ENCODE measurements at places on chromosomes 7 and 10.

DNA sequence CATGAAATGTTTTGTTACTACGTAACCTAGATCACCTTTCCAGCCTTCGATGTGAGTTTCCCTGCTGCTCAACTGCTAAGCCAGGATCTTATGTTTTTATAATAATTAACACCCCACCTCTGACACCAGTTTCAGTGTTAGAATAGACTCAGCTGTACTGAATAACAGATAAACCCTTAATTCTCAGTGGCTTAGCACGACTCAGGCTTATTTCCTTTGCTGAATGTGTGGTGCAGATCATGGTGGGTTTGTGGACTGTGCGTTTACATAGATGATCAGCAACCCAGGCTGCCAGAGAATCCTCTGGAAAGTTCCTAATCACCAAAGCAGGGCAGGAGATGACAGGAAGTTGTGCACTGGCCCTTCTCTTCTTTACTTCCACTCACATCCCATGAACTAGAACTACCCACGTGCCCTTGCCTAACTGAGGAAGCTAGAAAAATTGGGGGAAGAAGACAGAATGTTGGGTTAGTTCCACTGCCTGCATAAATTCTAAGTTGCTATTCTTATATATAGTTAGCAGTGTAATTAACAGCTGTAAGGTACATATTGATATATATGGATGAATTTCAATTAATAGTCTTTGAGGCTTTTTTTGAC lies 111.8 kb downstream of the MAPK8 start:
- no peak for DNase-seq

GRCh38 chr7:22083704-22084240 lies 138.1 kb upstream of the CDCA7L start:
- no peak for DNase-seq

DNA sequence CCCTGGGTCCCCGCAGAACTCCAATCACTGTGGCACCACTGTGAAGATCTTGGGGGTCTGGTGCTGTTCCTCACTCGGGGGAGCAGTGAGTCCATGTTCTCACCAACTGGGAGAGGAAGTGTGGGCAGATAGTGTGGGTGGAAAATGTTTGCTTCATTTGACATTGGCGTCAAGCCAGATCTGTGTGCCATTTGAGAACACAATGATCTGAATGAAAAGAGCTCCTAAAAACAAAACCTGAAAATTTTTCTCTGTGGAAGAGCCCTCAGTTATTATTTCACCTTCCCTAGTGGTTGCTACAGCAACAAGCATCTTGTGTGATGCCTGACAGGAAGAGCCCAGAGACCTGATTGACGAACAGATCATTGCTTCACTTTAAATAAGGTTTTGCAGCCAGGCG lies 125.6 kb downstream of the VIPR2 start:
- DNase-seq: no peak

- no peak for DNase-seq
Measured at GRCh38 chr10:83367036-83367435, 772.3 kb upstream of the GHITM start.

DNA sequence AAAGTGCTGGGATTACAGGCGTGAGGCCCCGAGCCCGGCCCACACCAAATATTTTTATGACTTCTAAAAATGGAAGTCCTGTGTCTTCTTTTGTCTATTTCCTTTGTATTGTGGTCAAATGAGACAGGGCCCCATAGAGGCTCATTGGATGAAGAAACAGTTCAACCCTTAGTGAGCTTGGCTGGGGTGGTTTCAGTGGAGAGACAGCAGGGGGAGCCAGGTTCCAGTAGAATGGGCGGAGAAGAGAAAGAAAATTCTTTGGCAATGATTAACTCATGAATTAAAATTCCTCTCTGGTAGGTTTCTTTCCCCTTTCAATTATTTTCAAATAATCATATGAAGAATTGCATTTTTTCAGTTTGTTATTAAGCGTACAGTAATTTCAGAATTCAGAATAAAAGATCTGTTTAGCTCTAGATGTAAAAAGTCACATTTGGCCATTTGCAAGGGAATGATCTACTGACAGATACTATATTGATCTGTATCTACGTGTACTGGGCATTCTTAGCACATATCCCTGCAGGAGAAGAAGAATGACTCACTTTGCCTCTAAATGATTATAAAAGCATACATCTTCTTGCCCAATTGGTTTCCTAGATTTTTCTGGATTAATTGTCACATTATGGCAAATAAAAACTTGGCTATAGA lies 43.2 kb downstream of the PNLIPRP3 start:
- DNase-seq: no peak

- DNase-seq: no peak
Measured at GRCh38 chr10:51716981-51717380, 17.6 kb upstream of the CSTF2T start.

DNA sequence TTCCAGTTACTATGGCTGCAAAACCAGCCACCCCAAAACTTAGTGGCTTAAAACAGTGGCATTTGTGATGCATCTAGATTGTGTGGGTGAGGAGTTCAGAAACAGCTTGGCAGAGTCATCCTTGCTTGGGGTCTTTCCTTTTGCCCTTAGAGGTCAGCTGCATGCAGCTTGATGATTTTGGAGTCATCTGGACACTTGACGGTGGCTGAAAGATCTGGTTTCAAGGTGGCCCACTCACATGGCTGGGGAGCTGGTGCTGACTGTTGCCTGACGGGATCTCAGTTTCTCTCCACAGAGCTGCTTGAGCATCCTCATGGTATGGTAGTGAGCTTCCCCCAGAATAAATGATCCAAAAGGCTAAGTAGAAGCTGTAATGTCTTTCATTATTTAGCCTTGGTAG lies 191.3 kb upstream of the GALNT17 start:
- no peak for DNase-seq

GRCh38 chr7:11689096-11689495 lies 142.9 kb downstream of the THSD7A start:
- DNase-seq: no peak

DNA sequence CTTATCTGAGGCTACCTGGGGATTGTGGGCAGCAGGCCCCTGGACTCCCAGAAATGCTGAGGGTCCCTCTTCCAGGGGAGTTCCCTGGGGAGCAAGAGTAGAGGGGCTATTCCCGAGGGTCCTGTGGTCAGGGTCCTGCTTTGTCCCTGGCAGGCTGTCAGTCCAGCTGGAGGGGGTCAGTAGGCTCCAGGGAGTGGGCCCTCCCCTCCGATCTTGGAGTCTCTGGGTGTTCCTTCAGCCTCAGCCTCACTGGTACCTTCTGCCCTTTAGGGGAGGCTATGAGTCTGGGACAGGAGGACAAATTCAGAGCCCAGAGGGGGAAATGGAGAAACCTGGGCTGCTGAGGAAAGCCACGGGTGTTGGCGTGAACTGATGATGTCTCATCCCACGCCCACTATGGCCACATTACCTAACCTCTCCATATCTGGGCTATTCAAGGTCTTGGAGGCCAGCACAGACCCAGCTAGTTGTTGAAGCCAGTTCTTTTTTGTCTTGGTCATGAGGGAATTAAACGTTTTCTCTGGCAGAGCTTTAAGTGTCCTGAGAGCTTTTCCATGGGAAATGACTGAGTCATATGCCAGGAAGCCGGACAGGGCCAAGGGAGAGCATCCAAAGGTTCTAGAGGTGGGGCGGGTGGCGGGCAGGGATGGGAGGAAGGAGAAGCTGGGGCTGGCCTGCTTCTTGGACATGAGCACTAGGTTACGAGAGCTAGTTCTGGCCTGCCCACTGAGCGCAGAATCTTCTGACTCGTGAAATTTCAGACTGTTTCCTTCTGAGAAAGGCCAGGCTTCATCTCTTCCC lies 6.2 kb downstream of the CALHM2 start:
- DNase-seq: no peak

DNA sequence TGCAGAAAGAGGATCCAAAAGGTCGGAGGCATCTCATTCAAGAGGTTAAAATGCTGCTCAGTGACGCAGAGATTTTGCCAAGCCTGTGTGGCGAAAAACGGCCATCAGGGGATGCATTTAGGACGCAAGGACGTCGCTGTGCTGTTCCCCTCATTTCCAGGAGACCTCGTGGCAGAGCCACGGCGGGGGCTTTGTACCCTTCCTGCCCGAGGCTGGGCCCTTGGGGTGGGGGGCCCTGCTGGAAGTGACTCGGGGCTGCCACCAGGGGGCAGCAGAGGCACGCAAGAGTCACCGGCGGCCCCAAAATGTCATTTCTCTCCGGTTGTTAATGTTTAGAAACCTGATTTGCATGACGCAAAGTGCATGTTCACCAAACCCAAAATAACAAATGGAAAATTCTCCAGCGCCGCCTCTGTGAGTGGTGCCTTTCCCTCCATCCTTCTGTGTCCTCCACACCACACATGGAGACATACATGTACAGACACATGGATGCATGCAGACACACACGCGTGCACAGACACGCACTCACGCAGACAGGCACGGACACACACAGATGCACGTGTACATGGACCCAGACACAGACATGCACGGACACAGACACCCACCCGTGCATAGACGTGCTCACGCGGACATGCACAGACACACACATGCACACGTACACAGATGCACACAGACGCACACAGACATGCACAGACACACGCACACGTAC lies 51.0 kb upstream of the NKX6-2 start:
- DNase-seq: no peak

DNA sequence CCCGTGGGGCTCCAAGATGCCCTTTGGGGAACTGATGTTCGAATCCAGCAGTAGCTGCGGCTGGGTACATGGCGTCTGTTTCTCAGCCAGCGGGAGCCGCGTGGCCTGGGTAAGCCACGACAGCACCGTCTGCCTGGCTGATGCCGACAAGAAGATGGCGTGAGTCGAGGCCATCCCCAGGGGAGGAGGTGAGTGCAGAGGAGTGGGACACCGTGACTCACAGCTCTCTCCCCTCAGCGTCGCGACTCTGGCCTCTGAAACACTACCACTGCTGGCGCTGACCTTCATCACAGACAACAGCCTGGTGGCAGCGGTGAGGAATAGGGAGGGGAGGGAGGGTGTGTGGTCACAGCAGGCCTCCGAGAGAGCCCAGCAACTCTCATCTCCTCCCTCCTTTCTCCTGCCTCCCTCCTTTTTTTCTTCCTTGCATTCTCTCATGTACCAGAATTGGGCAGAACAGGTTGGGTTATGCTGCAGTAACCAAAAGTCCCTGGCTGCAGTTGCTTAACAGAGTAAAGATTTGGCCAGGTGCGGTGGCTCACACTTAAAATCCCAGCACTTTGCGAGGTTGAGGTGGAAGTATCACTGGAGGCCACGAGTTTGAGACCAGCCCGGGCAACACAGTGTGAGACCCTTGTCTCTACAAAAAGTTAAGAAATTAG lies 16.5 kb downstream of the ARPC1B start:
- no peak for DNase-seq

GRCh38 chr7:44112997-44113763 lies 9.0 kb downstream of the AEBP1 start:
- no peak for DNase-seq

- DNase-seq: no peak
Measured at GRCh38 chr7:47601881-47602249, 20.0 kb upstream of the TNS3 start.

DNA sequence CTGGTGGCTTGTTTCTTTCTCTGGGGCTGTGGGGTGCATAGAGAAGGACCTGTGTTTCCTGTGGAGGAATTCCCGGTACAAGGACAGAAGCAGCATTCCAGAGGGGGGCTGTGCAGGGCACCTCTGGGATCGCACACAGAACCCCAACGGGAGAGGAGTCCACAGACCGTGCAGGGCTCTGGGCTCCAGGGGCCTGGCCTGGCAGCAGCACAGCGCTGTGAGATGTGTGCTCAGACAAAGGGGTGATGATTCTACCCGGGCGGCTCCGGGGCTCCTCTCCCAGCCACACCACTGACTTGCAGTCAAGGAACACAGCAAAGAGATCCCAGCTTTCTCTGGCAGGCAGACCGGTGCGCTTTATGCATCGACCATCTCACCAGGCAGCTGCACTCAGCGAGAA lies 6.9 kb upstream of the SHH start:
- no peak for DNase-seq

DNA sequence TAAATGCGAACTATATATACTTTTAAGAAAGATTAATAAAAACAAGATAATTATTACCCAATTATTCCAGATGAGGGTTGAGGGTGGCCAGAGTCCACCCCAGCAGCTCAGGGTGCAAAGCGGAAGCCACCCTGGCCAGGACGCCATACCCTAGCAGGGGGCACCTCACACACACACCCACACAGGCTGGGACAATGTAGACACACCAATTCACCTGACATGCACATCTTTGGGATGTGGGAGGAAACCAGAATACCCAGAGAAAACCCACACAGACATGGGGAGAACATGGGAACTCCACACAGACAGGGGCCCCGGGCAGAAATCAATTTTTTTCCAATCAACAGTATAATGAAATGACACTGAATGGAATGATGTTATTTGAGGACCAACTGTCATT lies 86.0 kb downstream of the RTKN2 start:
- DNase-seq: no peak

DNA sequence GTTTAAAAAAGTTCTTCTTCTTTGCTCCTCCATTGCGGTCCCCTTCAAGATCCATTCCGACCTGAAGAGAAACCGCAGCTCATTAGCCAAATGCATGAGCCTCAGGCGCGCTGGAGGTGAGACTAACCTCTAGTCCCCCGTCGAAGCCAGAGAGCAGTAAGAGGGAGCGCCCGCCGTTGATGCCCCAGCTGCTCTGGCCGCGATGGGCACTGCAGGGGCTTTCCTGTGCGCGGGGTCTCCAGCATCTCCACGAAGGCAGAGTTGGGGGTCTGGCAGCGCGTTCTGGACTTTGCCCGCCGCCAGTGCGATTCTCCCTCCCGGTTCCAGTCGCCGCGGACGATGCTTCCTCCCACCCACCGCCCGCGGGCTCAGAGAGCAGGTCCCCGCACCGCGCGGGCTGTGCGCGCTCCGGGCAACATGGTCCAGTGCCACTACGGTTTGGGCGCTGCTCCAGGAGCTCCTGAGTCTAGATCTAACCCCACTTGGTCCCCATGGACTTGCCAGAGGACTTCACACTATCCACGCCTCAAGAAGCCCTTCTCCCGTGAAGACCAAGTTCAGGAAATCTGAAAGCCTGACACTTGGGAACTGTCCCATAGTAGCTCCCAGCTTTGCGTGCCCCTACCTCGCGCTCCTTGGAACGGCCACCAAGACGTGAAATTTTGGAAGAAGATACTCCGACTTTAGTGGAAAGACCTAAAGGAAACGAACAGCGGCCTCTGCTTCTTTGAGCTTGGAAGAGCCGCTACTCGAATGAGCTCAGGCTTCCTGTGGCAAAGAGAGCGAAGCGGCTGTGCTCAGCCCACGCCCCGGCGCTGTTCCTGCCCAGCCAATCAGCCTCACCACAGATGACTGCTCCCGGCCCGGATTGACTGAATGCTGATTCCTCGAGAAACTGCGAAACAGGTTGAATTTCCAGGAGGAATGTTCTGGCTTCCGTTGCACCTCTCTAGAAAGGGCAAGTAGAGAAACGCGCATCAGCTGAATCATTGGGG lies at the start of gene ABCB1:
Gene ABCB1 (minus strand): TSS at position 755 of the 995 bp plus-strand sequence. CDS start 700 bp downstream, at position 55.
- DNase-seq: no peak

DNA sequence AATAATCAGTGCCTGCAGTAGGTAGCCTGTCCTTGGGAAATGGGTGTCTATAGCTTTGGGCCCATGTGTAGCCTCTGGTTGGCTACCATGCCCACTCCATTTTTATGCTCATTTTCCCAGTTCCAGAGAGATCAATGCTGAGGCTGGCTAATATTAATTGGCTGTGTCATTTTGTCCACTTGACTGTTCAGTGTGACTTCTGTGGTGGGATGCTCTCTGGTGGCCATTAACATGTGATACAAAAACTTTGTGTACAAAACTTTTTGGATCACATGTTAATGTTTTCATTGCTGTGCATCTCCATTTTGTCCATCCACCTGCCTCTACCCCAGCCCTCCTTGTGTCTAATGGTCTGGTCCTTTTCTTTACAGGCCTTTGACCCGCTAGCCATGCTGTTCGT lies 22.7 kb downstream of the VIM start:
- no peak for DNase-seq

Data from stimulated activated CD8-positive, alpha-beta memory T cell treated with anti-CD3 and anti-CD28 coated beads, Interleukin-4, amount 100 ng/mL, for 4 hours (primary cell).